ENCODE measurements at places on chromosomes 6 and 20.

DNA sequence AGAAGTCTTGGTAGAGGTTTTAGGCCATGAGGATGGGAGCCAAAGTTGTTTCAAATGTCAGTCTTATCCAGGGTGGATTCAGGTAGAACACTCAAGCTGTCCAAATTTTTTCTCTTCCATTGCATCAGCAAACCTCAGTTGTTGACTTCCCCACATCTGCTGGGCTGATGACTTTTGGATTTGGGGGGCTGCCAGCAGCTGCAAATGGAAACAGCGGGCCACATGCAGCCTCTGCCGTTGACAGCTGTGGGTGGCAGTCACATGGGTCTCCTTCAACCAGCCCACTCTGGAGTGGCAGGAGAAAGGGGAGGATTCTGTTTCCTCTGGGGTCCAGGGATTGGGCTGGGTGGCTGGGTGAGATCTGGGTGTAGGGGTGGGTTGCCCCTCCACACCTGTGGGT is 5.8 kb upstream of the MLN start:
- DNase-seq = no peak

DNA sequence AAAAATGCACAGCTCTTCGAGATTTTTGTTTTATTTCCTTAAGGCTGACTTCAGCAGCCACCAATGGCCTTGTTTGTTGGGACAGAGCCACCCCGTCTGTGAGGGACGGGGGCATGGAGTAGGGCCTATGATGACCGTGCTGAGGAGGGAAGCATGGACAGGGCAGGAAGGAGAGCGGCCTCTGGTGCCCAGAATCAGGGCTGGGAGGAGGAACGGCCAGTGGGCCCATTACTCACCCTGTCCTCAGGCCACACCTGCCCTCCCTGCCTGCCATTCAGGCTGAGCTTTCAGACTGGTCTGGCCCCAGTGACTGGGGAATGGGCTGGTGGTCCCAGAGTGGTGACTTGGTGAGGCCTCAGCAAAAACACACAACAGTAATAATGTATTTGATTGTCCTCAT is 104.4 kb downstream of the SMOC2 start:
- DNase-seq = no peak

- DNase-seq = no peak
Observed at GRCh38 chr6:16789329-16790038, 28.2 kb upstream of the ATXN1 start.

- no peak for DNase-seq
Observed at GRCh38 chr6:29447670-29448069, 8.6 kb downstream of the OR10C1 start.

DNA sequence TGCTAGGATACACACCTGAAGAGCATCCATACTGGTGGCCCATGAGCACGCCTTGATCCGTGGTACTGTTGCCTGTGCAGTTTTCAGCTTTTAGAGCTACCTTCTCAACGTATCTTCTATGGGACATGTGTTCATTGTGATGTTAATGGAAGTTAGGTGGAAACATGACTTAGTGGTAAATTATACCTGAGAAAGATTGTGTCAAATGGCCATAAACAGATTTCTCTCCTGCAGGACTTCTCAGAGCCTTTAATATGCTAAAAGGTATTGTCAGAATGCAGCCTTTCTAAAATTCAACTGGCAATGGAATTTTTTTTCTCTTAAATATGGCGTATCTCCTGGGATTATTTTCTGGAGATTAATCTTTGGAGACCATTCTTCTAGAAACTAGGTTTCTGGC is 148.5 kb downstream of the CDC5L start:
- no peak for DNase-seq

DNA sequence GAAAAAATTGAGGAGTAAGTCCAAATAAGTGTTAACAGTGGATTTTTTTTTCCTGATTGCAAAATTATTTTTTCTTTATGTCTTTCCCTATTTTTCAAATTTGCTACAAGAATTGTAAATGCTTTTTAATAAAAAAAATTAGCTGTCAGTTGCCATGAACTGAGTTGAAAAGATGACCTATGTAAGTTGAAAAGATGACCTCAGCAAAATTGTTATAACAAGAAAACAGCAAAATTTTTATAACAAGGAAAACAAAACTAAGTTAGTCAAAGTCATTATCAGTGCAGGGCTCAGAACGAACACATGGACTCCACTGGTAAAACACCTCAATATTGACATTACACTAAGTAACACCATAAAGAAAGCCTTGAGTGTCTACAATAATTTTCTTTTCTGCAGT is 207.0 kb upstream of the HDDC2 start:
- no peak for DNase-seq

Measured in activated naive CD4-positive, alpha-beta T cell (primary cell).